EL (cell line): ENCODE measurements at places on chromosomes 5 and 9.

DNA sequence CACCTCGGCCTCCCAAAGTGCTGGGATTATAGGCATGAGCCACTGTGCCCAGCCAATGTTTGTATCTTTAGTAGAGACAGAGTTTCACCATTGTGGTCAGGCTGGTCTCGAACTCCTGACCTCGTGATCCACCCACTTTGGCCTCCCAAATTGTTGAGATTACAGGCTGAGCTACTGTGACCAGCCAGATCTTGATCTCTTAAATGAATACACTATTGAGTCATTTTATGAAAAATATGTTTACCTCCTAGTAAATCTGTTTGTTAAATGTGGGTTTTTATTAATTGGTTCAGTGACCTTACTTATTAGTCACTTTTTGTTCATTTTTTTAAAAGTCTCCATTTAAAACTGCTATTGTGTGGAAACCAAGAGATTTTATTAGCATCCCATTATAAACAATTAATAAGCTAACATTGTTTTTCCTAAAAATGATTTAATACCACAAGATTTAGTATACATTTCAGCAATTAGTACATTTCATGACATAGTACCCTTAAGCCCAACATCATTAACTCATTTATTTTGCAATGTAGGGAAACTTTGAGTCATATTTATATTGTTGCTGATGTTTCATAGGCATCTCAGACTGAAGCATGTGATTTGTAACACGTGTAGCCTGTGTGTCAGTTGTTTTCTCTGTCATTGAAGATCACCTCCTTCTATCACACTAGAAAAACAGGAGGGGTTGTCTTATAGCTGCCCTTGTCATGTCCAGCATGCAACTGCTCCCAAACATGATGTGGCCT is 261.2 kb downstream of the TAF11L14 start:
- DNase-seq = no peak

- no peak for DNase-seq
Observed at GRCh38 chr5:135136546-135136945, 102.5 kb upstream of the PITX1 start.

- no peak for DNase-seq
Observed at GRCh38 chr9:10134266-10134665, 478.5 kb downstream of the PTPRD start.

DNA sequence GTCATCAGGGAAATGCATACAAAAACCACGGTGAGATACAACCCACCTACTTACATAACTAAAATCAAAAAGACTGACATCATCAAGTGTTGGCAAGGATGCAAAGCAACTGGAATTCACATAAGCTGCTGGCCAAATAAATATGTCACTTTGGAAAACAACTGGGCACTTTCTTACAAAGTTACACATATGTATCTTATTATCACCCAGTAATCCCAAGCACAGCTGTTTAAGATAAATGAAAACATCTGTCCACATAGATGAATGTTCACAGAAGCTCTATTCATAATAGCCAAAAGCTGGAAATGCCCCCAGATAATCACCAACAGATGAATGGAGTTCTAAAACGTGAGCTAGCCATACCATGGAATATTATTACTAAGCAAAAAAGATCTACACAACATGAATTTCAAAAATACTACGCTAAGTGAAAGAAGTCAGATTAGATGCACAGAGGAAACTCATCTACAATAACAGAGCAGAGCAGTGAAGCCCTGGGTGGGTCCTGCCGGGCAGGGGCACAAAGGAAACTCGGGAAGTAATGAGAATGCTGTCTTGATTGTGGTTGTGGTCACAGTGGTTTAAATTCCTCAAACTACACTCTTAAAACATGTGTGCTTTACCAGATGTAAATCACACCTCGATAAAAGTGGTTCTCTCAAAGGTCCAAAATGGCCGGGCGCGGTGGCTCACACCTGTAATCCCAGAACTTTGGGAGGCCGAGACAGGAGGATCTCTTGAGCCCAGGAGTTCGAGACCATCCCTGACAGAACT is 8.5 kb downstream of the CAMSAP1 start:
- DNase-seq = peak; percentile 46

GRCh38 chr5:149596712-149597111 is 15.4 kb downstream of the ARHGEF37 start:
- no peak for DNase-seq

- no peak for DNase-seq
Observed at GRCh38 chr5:80930940-80931339, 29.2 kb upstream of the RASGRF2 start.

GRCh38 chr5:158907856-158908255 is 191.9 kb downstream of the EBF1 start:
- no peak for DNase-seq

GRCh38 chr9:127629468-127630081 is 17.5 kb downstream of the STXBP1 start:
- peak; percentile 21 for DNase-seq

DNA sequence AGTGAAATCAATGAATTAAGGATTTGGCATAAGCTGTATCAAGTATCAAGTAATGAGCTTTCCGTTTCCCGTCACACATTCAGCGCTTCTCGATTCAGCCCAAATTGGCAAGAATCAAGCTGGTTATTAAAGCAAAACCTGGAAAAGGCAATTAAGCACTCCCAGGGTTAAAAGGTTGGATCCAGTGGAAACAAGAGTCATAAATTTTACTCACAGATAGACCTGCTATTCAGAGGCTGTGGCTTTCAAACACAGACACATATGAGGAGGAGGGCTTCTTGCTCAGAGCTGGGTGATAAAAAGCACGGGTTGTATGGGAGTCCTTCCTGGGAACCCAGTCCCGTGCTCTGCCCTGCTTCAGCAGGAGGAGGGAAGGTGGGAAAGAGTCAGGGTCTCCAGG is 112.3 kb upstream of the CXCL14 start:
- no peak for DNase-seq

DNA sequence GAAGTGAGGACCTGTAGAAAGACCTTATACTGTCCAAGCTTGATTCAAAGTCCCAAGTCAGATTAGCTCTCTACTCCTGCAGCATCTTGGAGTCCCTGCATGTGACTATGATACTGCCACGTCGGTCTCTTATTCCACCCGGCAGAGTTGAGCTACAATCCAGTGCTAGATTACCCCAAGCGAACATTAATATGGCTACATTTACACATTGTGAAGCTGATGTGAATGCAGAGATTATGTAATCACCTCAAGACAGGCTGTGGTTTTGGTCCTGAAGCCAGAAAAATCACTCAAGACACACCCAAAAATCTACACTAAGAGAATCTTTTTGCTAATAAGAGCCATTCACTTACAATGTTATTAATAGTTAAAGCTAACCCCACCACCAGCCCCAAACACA is 116.7 kb downstream of the GNA14 start:
- no peak for DNase-seq

- no peak for DNase-seq
Observed at GRCh38 chr5:44891116-44891515, 82.4 kb downstream of the MRPS30 start.

DNA sequence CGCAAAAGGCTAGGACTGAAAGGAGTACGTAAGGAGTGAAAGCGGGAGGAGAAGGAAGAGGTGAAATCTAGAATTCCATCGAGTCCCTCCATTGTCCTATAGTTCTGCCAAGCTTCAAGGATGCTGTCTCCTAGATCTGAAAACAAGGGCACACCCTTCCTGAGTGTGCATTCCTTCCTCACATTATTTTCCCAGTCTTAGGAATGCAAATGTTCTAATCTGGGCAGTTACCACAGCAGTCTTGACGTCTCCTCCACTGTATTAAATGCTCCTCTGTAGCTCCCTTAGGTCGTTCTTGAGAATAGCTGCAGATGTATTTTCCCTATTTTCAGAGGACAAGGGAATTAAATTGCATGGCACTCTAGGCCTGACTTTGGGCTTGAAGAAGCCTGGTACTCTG is 127.6 kb downstream of the SLIT3 start:
- no peak for DNase-seq

GRCh38 chr5:170261528-170262043 is 28.8 kb downstream of the C5orf58 start:
- DNase-seq = no peak

DNA sequence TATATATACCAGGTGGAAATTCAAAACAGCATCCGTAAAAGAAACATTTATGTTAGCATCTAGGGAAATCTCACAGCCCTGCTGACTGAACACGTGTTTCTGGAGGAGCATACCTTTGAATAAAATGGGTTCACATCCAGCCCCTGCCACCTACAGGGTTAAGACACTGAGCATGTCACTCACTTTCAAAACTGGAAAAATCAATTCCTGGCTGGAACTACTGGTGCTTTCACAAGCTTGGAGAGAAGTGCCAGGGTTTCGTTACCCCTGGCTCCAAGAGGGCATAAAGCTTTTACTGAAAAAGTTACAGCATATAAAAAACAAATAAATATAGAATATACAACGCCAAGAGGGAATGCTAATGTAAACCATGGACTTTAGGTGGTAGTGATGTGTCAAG is 48.0 kb downstream of the SERINC5 start:
- no peak for DNase-seq

GRCh38 chr9:105855987-105856386 is 161.6 kb downstream of the TMEM38B start:
- DNase-seq = no peak

GRCh38 chr9:130268521-130269211 is 3.1 kb downstream of the HMCN2 start:
- no peak for DNase-seq

DNA sequence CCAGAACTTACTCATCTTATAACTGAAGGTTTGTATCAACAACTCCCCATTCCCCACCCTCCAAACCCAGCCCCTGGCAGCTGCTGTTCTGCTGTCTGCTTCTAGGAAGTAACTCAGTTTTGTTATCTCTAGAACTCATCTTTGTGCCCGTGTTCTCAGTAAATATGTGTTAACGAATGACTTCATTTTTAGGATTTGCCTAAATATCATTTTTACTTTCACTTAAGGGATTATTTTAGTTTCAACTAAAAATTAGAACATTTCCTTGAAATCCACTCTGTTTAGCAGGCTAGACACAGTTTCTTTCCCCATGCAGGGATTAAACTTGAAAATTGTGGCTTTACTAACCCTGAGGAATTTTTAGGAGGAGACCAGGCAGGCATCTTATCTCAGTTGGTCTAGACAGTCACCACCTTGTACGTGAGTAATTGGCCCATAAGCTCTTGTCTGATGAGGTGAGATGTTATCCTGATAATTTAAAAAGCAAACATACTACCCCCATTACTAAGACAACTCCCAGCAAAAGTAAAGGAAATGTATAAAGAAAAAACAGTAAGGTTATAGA is 68.2 kb upstream of the TNFAIP8 start:
- DNase-seq = peak; percentile 29

GRCh38 chr5:2047341-2047927 is 164.7 kb upstream of the IRX4 start:
- no peak for DNase-seq

DNA sequence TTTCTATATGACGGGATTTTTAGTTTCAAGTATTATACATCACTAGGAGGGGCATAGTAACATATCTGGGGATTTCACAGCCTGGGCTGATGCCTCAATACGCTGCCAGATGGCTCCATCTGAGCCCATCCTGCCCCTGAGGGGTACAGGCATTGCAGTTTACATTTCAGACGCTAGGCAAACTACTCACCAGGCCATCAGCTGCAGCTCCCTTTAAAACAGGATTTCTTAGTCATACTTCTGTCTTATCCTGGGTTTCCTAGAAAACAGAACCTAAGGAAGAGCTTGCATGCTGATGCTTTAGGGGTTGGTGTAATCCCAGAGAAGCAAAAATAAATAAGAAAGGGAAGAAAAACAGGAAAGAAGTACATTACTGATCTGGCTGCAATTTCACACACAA is 372.8 kb upstream of the PIK3R1 start:
- DNase-seq = peak; percentile 39

- peak; percentile 49 for DNase-seq
Observed at GRCh38 chr5:65213921-65214525, 267.7 kb downstream of the ADAMTS6 start.

- DNase-seq = peak; percentile 48
Observed at GRCh38 chr5:170757182-170757601, 26.3 kb upstream of the GABRP start.

DNA sequence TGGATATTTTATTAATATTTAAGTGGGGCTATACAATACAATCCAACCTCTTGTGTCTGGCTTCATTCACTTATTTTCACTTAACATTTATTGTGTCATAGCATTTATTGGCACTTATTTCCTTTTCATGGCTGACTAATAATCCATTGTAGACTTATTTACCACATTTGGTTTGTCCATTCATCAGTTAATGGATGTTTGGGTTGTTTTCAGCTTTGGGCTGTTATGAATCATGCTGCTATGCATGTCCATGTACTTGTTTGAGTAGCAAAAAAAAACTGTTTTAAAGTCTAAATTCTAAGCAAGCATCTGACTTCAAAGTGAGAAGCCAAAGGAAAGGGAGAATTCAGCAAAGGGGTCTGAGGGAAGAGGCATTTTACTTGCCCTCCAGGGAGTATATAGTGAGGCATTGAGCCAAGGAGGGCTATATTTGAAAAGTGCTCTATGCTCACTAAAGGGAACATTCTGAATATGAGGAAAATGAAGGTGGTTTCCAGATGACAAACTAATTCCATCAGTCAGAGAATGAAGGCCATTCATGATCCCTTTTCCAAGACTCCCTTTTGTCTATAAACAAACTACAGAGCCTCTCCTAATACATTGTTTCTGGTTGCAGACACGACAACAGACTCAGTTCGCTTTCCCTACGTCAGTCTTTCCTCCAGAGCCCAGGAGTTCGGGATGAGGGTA is 532.8 kb upstream of the KLF4 start:
- no peak for DNase-seq

DNA sequence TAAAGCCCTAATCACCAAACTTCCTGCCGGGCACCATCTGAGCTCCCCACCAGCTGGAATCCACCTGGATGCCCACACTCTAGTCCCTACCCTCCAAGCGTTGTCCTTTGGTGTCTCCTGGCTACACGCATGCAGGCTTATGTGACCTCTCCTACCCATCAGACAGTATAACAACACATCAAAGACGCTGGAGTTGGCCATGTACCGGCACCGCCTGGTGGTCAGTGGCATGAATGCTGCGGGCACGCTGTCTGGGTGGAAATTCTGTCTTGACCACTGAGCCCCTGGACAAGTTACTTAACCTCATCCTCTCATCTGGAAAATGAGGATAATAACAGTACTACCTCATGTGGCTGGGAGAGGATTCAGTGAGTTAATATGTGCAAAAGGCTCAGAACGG is 23.4 kb upstream of the CORO2A start:
- DNase-seq = peak; percentile 25

GRCh38 chr5:5634817-5635216 is 212.3 kb downstream of the ICE1 start:
- no peak for DNase-seq

DNA sequence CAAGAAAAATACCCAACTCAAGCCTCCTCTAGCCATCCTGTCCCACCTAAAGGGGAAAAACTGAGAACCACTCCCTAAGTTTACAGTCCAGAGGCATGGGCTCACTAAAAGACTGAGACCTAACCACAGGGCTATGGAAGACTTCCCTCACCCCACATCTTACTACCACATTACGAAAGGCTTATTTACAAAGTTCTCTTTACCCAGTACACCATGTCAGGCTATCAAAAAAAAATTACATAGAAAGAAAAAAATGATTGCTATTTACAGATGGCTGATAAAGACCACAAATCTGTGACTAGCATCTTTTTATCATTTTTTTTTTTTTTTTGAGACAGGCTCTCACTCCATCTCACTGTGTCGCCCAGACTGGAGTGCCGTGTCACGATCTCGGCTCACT is 69.7 kb upstream of the TNPO1 start:
- peak; percentile 44 for DNase-seq

- DNase-seq = peak; percentile 84
Observed at GRCh38 chr9:101458963-101459631, 23.5 kb upstream of the ALDOB start.
